ENCODE measurements at places on chromosomes 2 and 18. TPM values are rescaled to one million over a fixed set of nuclear protein-coding genes. Genes with fewer than 3 reads are reported as not detected.

- no peak overlapping the region for H3K27ac ChIP-seq
- no peaks in the 10 kb centered on the region for H3K27me3 ChIP-seq
- no peaks in the 10 kb centered on the region for H3K36me3 ChIP-seq
Observed at GRCh38 chr2:131122496-131122895, 17.4 kb downstream of the PLEKHB2 start.

DNA sequence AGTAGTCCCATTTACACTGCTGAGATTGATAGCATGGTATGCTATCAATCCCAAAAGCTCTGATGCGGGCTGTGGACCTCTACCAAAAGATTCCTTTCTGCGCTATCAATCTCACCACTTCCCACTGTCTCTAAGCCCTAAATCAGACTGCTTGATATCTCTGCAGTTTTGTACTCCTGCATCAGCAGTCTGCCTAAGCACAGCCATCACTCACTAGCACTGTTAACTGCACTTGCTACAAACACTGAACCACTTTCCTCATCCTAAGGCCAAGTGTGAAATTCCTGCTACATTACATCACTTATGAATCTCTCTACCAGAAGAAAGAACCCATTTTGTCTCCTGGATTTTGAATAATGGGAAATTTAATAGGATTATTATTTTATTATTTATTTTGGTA, 237.0 kb downstream of the HNMT start:
- H3K36me3 ChIP-seq, result no peaks in the 10 kb centered on the region
- no peaks in the 10 kb centered on the region for H3K4me1 ChIP-seq

GRCh38 chr2:178484245-178485041, 4.2 kb downstream of the PLEKHA3 start:
- no peak overlapping the region for H3K4me3 ChIP-seq
- no peak for DNase-seq
- H3K4me1 ChIP-seq, result peaks cover 16% of the 10 kb centered on the region
- H3K36me3 ChIP-seq, result no peaks in the 10 kb centered on the region

The ORC2 gene
- total RNA-seq, result 48.1 TPM

All from neural progenitor cell (in vitro differentiated cells).